ENCODE measurements at places on chromosomes 7 and 10.

- DNase-seq = no peak
Observed at GRCh38 chr10:18044976-18045720, 93.4 kb downstream of the SLC39A12 start.

- DNase-seq = no peak
Observed at GRCh38 chr10:128943111-128943510, 523.9 kb upstream of the MGMT start.

DNA sequence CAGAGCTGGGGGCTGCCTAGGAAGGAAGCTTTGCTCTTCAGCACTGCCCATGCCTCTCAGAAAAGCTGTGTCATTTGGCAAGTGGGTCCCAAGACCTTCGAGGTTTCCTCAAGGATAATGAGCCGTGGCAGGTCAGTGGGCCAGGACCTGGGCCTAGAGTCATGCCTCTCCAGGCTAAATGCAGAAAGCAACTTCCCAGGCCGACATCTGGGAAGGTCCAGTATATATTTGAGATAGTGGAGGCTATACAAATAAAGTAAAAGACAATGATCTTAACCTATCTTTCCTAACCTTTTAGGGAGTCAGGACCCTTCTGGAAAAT lies 2.4 kb upstream of the HOXA10 start:
- no peak for DNase-seq

- DNase-seq = no peak
Observed at GRCh38 chr10:11880151-11881029, 57.2 kb downstream of the PROSER2 start.

DNA sequence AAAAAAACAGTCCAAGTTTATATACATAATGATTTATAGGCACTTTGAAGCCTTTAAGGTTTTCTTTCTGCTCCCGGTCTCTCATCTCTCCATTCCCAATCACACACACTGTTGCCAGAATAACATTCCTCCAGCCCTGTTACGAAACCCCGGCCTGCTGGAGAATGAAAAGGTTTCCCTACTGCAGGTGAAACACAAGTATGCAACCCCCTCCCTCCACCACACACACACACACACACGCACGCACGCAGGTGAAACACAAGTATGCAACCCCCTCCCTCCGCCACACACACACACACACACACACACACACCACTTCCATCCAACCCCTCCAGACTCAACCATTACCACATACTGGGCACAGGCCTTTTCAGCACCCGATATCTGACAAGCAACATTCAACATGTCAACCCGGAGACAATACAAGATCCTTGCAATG lies 87.5 kb downstream of the PARD3 start:
- peak; percentile 23 for DNase-seq

DNA sequence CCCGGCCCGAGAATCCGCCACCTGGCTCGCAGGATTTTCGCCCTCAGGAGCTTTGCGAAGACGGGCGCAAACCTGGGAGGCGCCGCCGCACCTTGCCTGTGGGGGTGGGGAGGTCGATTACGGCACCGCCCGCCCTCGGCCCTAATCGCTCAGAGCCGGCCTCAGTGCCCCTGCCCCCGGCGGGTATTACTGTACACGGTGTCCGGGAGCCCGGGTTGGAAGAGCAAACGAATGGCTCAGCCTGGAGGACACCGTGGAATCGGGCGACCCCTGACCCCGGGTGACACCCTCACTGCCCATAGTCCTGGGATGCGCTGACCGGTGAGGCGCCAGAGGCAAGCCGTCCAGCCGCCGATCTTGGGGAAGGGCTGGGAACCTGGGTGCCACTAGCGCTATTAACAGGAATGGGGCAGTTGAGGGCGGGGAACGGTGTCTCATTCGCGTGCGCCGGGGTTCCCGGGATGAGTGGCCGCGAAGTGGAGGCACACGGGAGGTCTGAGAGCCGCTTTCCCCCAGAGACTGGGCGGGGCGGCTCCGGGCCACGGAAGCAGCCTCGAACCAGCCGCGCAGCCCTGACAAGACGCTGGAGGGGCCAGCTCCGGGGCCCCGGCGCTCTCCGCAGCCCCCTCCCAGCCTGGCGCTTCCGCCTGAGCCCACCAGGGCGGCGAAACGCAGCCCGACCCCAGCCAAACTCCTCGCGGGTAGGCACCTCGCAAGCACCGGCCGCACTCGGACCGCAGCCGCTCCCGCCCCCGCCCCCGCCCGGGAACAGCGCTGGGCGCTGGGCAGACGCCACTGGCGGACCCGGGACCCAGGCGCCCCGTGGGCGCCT lies 167.5 kb downstream of the NRF1 start:
- peak; percentile 34 for DNase-seq

DNA sequence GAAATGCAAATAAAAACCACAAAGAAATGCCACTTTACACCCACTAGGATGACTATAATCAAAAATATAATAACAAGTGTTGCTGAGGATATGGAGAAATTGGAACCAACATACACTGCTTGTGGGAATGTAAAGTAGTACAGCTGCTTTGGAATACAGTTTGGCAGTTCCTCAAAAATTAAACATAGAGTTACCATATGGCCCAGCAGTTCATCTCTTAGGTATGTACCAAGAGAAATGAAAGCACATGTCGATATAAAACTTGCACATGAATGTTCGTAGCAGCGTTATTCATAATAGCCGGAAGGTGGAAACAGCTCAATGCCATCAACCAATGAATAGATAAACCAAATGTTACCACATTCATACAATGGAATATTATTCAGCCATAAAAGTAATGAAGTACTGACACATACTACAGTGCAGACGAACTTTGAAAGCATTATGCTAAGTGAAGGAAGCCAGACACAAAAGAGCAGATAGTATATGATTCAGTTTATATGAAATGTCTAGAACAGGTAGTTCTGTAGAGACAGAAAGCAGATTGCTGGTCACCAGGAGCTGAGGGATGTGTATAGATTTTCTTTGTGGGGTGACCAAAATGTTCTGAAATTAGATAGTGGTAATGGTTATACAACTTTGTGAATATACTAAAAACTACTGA lies 12.4 kb downstream of the BCAP29 start:
- DNase-seq = no peak

GRCh38 chr7:3867863-3868262 lies 566.8 kb downstream of the SDK1 start:
- DNase-seq = no peak

DNA sequence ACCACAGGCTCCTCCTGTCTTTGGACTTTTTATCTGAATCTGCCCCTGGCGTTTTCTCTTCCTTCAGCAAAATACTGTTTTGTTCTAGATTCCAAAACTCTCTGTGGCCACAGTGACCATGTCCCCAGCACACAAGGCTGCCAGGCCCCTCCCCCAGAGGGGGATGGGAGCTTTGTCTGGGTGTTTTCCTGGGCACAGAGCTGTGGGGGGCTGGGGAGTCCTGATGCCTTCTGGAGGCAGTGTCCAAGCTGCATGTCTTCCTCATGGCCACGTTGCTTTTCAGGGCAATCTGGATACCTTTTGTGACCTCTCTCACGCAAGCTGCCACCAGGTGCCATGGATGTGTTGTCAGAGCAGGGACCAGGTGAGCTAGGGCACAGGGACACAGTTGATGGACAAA lies 26.2 kb downstream of the ANTXRL start:
- no peak for DNase-seq

DNA sequence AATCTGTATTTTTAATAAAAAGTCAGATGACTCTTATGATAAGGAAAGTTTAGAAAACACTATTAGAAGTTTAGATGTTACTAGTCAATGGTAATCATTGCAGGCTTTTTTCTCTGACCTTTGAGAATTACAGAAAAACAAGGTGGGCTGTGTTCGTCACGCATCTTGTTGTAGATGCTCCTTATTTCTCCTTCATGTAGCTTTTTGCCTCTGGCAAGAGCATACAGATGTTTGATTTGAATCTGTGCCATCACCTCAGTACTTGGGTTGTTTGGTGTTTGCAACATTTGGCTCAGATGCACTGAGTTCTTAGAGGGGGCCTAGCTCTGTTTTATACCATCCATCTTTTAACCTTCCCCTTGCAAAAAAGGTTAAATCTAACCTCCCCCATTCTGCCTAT lies 11.5 kb downstream of the TAS2R16 start:
- no peak for DNase-seq

GRCh38 chr10:6201516-6201975 lies 1.2 kb upstream of the PFKFB3 start:
- peak; percentile 30 for DNase-seq

DNA sequence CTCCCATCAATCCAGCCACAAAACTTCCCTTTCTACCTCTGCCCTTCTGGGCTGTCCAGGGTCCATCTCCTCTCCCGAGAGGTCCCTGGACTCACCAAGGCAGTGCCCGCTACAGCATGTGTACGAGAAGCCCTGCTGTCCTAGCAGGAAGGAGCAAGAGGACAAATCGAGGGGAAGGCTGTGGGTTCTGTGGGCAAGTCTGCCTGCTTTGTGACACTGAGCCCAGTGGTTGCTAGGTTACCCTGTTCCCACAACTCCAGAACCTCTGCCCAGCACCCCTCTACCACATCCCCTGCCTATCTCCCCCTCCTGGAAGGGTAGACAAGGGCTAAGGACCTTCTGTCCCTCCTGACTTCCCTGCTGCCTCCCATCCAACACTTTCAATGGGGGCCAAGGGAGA lies at the start of gene TBATA:
Gene TBATA, minus strand, starts transcription at position 188 of the 400 bp plus-strand sequence. CDS start 1,998 bp downstream, outside the sequence.
- no peak for DNase-seq

- DNase-seq = no peak
Observed at GRCh38 chr7:68706291-68706690, 892.0 kb upstream of the AUTS2 start.

GRCh38 chr10:92692080-92692671 lies 2.4 kb downstream of the HHEX start:
- no peak for DNase-seq

DNA sequence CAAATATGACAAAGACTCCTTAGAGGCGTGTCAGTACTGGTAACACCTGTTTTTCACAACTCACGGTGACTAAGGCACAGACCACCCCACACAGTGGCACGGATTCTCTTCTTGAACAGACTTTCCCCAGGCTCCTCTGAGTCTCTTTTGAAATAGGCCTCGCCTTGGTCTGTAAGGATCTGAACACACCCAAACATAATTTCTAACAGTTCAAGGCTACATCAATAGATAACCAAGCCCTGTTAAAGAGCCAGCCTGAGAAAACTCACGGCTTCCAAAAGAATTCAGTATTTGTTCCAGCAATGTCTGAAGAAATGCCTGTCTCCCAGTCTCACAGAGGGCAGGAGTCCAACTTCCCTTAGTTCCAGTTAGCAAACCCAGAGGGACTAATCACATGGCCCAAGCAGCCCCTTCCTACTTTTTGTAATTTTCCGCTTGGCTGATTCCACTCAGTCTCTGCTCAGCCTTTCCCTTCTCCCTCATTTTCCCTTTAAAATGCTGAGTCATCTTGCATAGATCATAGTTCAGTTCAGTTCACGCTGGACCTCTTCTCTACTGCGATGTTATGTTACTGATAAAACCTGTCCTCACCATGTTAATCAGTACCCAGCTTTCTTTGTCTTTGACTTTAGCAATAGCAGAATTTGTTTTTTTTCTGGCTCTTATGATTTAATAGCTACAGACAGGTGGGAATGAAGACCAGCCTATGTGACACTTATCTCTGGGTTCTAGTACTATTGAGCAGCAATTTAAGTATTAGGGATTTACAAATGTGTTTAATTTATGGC lies 22.6 kb upstream of the AKR1C3 start:
- peak; percentile 17 for DNase-seq

- no peak for DNase-seq
Observed at GRCh38 chr7:115068220-115068619, 146.3 kb downstream of the MDFIC start.

- DNase-seq = no peak
Observed at GRCh38 chr10:114867365-114867764, 45.8 kb downstream of the FHIP2A start.

DNA sequence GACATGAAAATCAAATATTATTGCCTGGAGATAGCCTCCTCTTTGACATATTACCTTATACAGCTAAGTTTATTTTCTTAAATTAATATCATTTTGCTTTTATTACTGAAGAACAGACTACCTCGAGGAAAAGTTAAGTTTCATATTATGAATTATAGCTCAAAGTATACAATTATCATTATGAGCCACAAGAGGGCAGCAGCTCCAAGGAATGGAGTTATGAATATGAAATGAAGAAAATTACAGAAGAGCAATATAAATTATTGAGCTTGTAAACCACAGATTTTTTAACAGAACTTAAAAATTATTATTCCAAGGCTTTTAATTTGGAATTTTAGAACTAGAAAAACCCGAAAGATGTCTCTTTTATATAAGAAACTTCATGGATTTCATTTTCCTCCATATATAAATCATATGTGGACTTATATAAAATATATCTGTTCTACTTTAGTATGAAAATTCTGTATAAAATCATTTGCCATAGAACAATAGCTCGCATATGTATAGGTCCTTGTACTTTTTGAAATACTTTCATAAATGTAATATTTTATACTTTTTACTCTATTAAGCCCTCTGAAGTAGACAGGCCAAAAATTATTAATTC lies 40.1 kb downstream of the IQUB start:
- peak; percentile 66 for DNase-seq

GRCh38 chr10:80158598-80159127 lies 26.1 kb downstream of the PLAC9 start:
- DNase-seq = peak; percentile 71

DNA sequence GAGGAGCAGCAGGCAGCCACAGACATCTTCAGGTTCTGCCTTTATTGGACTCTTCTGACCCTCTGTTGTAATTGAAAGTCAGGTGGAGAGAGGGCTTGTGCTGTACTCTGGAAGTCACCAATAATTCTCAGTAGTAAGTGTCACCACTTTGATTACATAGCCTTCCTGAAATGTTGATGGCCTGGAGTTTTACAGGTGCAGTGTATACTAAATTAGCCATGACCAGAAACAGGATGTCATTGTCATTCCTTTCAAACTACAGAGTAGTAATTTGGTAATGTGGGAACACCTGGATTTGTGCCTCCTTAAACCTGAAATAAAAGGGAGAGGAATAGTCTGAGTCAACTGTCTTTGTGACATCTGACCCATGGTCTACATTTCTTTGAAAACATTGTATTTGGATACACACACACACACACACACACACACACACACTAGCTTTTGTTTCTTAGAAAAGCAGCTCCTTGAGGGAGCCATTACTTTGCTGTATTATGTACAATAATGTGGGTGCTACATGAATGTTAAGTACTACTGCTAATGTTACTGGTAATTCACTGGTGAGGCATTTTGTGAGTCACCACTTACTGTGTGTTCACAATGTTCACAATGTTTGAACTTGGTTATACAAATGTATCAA lies 19.6 kb downstream of the ARL4A start:
- DNase-seq = peak; percentile 64

- peak; percentile 9 for DNase-seq
Observed at GRCh38 chr10:102579328-102579727, 65.0 kb upstream of the TRIM8 start.

All from NCI-H1417 (cell line).